ENCODE measurements at places on chromosomes 4 and X.
A peak's percentile ranks its signal among the peaks of the same experiment; 100 is the strongest.

- DNase-seq, result no peak
These were observed 51.4 kb upstream of the HGFAC start for GRCh38 chr4:3390288-3390811.

DNA sequence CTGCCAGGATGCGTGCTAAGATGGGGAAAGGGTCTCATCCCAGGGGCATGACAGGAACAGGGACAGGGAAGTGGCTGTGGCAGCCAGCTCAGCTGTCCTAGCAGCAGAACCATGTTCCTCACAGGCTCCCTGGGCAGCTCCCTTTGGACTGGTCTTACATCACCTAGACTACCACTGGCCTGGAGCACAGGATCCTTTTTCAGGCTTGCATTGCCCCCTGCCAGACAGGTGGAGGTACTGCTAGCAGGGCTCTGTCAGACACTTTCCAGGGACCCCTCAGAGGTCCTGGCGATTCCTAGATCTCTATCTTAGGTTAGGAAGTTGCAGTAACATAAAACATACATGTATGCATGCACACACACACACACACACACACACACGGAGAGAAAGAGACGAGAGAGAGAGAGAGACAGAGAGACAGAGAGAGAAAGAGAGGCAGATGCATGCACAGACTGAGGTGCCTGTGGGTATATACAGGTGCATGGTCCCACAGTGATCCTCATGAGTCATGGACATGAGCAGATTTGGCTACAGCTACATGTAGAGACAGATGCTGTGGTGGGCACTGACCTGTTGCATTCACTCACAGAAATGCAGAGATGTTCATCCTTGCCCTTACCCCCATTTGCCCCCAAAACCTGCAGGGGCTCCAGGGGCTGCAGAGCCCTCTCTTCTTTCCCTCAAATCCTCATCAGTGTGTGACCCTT, 63.6 kb downstream of the STARD8 start:
- no peak for DNase-seq

DNA sequence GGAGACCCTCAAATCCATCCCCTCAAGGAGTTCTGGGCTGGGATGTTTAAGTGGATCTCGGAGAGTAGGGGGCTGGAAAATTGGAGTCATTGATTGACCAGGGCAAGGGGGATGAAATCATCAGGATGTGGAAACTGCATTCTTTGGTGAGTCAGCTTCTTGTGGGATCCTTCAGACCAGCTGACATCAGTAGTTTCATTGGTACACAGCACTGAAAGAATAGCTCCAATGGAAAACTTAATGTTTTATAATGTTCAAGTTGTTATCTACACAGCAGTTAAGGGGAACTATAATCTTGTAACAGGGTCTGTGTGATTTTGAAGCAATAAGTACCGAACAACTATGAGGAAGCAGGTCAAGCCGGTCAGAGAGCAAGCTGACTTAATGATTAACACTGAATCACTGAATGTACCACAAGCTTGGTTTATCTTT, 506.1 kb downstream of the RPA4 start:
- DNase-seq, result no peak

GRCh38 chrX:80266287-80266686, 154.0 kb upstream of the TENT5D start:
- DNase-seq, result no peak

DNA sequence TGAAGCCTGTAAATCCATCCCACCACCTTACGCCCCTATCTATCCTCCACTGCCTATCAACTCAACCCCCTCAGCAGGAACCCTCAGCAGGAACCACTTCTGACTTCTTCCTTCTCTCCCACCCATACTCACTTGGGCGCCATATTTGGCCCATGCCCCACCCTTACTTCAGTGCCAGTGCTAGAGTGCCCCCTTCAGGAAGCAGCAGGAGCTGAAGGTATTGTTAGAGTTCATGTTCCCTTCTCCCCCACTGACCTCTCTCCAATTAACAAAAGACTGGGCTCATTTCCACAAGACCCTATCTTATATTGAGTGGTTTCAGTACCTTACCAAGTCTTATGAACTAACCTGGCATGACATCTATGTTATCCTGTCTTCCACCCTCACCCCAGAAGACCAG, 363.1 kb upstream of the SLIT2 start:
- no peak for DNase-seq

- DNase-seq, result no peak
These were observed 6.8 kb upstream of the ANOS1 start for GRCh38 chrX:8738588-8739189.

GRCh38 chr4:31089815-31090214, 369.6 kb downstream of the PCDH7 start:
- no peak for DNase-seq

DNA sequence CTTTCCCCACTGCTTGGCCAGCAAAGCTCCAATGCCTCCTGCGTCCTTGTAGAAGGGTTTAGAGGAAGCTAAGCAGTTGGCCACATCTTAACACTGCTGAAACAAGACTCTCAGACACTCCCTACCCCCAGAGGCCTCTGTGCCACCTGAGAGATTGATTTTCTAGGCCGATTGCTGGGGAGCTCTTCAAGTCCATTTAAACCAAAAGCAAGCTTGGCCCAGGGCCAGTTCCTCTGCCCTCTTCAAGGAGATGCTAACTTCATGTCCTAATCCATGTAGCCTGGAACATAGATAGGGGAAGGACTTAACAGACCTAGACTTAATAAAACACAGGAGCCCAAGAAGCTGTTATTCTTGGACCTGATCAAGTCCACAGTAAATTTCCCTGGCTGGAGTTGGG, 27.2 kb upstream of the FMR1NB start:
- DNase-seq, result no peak

DNA sequence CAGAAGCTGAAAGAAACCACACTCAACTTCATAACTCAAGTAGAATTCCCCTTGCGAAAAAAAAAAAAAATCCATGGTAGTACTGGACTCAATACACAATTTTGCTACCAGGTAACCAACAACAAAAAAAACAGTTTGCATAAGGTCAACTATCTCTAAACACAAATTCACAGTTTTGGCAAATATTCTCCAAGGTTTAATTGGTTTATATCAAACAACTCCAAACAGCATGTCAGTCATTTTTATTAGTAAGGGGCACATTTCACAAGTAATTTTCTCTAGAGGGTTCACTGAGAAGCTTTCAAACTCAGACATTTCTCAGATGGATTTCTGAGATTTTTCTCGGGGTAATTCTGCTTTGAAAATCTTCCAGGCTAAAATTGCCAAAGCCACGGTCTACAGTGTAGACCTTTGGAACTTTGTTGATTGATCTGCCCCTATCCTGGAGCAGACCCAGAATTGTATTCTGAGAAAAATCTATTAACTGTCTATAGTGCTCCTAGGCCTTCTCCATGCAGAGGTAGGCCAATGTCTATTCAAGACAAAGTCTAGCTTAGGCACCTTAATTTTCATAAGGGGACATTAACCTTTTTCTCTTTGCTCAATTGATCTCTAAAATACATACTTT, 73.7 kb upstream of the NFKB1 start:
- DNase-seq, result no peak

DNA sequence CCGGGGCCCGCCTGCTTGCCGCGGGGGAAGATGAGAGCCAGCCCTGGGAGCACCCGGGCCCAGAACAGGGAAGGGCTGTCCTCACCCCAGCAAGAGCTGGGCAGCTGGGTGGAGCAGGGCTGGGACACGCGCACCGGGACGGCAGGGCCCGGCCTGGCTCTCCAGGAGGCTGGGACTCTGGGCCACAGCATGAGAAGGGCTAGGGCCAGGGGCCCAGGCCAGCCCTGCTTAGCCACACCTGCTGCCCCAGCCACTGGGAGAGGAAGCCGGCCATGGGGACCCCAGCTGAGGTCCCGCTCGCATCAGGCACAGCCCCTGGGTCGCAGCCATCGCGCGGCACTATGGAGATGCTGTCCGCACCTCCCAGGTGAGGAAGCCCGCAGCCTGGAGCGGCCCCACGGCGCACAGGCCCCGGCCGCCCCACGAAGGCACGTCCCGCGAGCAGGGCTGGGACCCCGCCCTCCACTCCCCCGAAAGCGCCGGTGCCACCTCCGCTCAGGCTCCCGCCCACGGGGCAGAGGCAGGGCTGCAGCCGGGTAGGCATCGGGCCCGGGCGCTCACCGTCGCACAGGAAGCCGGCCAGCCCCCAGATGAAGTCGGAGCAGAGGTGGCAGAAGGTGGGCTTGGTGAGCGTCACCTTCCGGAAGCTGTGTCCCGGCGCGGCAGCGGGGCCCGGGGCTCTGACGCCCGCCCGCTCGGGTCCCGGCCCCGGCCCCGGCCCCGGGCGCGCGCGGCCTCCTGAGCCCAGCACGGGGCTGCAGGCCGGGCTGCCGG, 531 bp downstream of the DGKQ start:
- peak; percentile 48 for DNase-seq

DNA sequence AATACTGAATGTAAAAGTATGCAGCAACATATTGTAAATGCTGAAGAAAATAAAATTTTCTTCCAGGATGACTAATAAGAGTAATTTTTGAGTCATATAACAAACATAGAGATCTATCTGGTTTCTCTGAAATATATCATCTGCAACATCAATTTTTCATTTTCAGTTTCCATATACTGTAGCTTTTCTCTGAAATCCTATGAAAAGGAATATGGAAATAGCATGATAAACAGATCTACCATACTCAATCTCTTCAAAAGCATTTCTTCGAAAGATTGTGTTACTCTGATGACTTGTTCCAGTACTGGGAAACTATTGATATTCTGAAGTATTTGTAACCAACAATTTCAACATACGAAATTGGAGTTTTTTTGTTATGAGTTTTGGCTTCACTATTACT, 1156.7 kb downstream of the FAM133A start:
- DNase-seq, result no peak

GRCh38 chr4:82905205-82905604, 4.7 kb downstream of the THAP9 start:
- no peak for DNase-seq

DNA sequence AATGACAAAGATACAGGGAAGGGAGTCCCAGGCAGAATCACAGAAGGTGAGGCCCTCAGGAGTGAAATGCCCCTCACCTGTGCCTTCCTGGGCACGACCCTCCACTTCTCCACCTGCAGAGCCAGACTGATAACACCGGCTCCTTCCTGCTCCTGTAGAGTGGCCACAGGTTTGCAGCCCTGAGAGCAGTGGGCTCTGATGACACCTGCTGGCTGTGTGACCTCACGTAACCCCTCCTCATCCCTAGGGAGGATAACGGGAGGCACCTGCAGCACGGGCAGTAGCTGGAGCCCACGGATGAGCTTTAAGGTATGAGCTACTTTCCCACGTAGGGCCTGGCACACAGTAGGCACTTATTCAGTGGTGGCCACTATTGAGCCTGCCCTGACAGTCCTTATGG, 25.5 kb upstream of the MAN2B2 start:
- no peak for DNase-seq

- no peak for DNase-seq
These were observed 112.4 kb downstream of the ADGRL3 start for GRCh38 chr4:61312526-61312925.

DNA sequence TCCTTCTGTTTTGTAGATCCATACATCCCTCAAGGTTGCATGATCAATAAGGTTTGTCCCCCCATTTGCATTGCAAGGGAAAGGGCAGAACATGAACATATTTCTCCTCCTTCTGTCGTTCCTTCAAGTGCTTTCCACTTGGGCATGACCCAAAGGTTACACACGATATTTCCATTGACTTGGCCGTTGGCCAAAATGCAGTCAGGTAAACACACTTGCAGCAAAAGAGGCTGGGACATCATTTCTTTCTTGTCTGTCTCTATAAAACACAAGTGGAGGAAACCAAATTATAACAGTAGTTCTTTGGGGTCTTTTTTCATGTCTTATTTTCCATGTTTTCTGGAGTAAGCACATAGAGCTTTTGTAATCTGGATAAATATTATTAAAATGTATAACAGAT, 156.1 kb downstream of the FRAS1 start:
- DNase-seq, result no peak

DNA sequence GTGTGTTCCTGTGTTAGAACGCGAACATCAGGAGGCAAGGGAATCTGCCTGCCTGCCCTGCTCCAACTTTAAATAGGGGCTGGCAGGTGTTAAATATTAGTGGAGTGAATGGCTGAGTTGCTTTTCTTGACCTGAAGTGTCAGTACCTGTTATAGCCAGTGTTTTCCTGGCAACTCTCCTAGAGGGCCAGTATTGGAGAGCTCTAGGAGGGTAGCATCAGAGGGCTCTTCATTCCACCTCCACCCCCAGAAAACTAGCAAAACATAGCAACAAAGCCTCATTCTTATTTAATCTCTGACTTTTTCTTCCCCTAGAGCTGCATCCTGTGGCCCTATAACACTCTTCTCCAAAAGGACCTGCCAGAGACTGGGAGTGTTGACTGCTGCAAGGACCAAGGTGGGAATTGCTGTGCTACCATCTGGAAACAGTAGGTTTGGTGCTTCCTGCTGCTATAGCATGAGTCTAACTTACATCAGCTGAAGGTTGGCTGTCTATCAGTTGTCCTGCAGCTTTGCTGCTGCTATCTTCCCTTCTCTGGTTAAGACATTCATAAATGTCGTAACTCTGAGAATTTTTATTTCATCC, 33.5 kb downstream of the SGMS2 start:
- DNase-seq, result no peak

GRCh38 chr4:38673130-38673978, 9.4 kb downstream of the KLF3 start:
- DNase-seq, result no peak

GRCh38 chr4:182289809-182290208, 46.6 kb downstream of the TENM3 start:
- no peak for DNase-seq

DNA sequence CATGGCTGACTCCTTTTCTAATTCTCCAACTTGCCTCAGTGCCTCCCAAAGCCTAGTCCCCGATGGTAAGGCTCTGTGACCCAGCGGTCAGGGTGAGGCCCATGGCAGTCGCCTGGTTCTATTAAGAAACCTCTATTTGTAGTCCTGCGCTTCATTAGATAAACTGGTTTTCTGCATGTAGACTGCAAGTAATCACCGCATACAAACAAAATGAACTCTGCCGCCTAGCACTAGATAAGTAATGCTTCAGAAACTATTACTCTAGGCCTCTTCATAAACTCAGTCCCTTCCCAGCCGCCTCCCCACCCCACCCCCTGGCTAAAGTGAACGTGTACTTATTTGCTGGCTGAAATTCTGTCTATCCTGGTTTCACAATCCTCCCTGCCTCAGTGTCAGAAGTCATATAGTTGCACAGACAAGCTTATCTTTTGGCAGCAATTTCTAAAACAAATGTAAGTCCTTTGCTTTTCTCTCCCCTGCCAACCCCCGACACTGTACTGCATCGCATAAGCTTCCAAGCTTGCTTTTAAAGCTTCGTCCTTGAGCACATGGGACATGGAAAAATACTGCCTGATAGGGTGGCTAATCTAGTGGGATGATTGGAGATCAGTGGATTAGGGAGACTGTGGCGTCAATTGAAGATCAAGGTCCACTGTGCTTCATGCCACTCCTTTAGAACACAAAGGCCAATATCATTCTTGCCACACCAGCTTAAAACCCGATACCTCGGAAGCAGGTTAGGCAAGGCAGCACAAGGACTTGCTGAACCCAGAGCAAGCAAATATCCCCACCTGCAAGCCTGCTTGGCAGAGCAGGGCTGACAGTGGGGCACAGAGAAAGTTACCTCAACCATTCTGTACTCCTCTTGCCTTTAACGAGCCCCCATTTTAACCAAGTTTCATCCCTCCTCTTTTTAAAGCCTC, 125.8 kb downstream of the IRF2 start:
- no peak for DNase-seq

- DNase-seq, result no peak
These were observed 2.7 kb downstream of the RASL11B start for GRCh38 chr4:52864793-52865192.

Measured in effector CD8-positive, alpha-beta T cell (primary cell).